SIG-M5 (cell line): ENCODE measurements at places on chromosomes 4 and X.

DNA sequence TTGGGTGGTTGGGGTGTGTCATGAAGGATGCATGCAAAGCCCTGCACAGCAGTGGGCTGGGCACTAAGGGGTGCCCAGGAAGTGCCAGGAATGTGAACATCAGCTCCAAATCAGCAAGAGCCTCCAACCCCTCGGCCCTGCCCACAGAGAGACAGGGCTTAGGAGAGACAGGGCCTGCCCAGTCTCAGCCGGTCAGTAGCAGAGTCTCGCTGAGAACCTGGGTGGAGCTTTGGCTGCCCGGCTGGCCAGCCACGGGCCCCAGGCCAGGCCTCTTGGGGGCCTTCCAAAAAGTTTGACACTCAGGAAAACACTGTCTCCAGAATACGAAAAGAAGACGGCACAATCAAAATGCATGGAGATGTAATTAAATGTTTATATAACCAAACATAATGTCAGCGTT is 4.3 kb upstream of the MXD4 start:
- DNase-seq, result no peak

DNA sequence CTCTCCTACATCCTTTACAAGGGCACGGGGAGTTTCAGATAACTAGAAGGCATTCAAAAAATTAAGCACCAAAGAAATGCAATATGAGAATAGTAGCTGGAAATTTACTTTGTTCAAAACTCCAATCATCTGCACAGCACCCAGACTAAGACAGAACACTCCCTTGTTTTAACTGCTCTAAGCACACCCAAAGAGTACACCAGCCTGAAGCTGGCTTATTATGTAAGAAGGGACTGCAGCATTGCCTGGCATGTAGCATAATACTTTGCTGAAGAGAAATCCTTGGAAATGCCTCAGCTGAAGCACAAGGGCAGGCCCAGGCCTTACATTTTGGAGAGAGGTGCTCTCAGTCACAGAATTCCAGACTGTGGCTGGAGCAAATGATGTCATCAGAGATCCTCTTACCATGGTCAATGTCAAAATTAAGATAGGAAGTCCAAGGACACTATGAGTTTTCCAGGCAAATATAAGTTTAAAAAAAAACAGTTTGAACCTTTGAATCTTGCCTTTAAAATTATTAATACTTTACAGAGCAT is 14.8 kb downstream of the ARHGEF6 start:
- DNase-seq, result no peak

DNA sequence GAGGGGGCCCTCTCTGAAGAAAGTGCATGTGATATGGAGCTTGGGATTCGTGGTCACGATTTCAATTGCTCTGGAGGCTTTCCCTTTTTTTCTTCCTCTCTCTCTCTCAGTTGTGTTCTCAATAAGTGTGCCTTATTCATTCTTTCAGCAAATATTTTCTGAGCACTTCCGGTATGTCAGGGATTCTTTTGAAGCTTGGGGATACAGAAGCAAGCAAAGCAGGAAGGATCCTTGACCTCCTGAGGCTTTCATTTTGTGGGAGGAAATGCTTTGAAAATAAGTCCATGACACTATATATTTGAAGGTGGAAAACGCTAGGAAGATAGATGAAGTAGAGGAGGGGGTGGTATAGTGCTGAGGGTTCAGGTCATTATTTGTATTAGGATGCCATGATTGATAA is 12.6 kb upstream of the GABRE start:
- DNase-seq, result no peak

- no peak for DNase-seq
Measured at GRCh38 chr4:54050214-54050904, 14.0 kb downstream of the CHIC2 start.

DNA sequence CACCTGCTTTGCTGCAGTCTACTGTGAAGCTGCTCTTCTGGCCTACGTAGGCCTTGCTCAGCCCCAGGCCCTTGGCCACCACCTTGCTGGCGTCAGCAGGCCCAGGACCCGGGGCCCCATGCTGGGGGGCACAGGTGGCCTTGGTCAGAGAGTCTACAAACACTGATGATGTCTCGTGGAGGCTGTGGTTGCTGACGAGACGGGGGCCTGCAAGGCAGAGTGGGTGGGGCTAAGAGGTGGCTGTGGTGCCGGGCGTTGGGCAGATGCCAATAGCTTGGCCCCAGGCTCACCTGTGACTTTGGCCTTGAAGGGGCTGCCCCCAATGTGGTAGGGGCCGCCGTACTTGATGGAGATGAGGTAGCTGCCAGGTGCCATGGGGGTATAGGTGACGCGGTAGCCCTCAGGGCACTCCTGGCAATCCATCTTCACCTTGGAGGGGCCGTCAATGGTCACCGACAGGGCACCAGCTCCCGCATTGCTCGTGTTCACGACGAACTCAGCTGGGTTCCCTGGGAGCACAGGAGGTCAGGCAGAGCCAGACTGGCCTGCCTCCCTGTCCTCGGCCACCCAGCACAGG is 25.0 kb downstream of the FLNA start:
- no peak for DNase-seq

DNA sequence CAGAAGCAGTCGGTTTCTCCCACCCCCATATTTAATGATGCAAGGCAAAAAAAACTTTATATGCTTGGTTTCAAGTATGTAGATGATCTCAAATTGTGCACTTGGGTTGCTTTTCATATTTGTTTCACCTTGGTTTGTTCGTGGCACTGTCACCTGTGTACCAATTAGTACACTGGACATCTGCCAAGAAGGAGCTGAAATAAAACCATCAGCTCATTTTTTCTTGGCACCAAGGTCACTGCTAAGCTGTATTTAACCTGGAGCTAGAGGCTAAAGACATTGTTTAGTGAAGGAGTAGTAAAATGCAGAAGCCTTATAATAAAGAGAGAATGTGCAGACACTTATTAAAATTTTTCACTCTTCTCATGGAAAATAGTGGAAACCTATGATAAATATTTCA is 430.8 kb downstream of the ARHGAP24 start:
- DNase-seq, result no peak

GRCh38 chrX:42025861-42026260 is 102.5 kb upstream of the CASK start:
- DNase-seq, result no peak

- no peak for DNase-seq
Measured at GRCh38 chrX:42739741-42740140, 38.2 kb downstream of the PPP1R2C start.

DNA sequence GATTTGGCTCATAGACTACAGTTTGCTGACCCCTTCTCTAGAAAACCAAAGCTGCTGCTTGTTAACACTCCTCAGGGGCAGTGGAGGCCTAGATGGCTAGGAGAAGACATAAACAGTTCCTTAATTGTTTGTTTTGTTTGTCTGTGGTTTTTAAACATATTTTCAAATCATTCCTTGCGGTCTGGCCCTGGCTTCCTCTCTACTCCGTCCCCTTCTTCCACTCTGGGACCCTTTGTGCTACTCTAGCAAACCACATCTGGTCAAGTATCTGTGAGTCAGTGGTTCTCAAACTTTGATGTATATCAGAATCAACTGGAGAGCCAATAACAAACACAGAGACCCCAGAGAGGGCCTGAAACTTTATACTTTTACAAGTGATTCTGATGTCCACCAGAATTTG is 36.1 kb downstream of the FRMPD4 start:
- no peak for DNase-seq

DNA sequence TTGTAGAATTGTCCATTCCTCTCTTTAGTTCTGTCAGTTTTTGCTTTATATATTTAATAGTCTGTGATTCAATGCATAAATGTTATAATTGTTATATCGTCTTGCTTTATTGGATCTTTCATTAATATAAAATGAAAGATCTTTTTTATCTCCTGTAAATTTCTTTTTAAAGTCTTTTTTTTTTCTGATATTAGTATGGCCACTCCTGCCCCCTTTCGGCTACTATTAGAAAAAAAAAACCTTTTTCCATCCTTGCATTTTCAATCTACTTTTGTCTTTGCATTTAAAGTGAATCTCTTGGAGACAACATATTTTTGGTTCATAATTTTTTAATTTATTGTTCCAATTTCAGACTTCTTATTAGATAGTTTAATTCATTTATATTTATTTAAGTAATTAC is 677.4 kb upstream of the NDST4 start:
- no peak for DNase-seq

DNA sequence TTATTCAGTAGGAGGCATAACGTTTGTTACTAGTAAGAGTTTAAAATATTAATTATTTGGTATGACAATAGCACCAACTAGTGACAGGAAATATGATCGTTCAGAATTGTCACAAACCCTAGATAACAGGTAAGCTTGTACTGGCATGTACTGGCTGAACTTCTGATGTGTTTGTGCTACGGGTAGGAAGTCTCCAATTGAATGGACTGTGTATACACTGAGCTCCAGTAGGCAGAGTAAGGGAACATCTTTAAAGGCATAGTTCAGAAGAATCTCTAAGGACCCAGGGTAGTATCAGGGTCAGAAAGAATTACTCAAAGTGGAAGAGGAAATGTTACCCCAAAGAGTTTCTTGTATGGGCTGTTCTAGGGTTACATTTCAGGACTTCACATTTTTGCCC is 230.4 kb downstream of the EDA2R start:
- DNase-seq, result no peak

GRCh38 chr4:154415313-154415712 is 76.3 kb downstream of the DCHS2 start:
- DNase-seq, result no peak

DNA sequence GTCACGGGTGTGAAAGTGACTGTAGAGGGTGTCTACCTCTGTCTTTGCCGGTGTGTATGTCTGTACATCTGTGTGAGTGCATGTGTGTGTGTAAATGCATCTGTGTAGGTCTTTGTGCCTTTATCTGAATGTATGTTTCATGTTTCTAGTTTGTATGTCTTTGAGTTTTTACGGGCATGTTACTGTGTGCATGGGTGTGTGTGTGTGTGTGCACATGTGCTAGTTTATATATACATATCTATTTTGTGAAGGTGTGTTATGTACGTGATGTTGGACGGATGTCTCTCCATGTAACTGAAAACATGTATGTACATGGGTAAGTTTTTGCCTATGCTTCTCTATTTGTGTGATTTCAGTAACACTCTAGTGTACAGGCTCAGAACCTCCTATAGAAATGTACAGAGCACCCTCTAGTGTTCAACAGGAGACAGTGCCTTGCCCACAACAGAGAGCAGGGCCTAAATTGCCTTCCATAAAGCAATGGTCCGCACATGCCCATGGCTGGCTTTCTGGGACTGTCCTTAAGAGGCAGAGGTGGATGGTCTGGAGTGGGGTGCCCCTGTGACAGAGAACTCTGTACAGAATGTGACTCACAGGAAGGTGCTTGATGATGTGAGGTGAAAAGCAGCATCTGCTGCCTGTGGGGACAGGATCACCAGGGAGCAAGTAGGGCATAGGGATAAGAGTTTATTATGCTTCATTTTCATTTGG is 343.5 kb downstream of the RAPGEF2 start:
- DNase-seq, result peak; percentile 9

DNA sequence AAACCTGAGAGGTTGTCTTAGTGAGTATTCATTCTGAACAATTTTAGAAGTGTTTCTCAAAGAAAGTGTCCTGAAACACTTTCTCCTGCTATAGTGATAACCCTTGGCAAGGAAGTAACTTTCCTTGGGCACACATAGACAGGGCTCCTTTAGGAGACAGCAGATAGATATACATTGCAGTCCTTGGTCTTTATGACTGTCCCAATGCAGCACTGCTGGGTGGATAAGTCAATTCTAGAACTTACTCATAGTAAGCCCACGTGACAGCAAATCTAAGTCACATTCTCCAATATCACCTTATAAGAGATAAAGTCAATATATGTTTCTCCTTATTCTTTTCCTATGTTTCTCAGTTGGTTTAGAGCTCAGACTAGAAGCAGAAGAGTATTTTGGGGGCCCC is 46.7 kb downstream of the GPRASP3 start:
- no peak for DNase-seq

GRCh38 chr4:102247041-102247440 is 98.2 kb downstream of the SLC39A8 start:
- DNase-seq, result no peak

DNA sequence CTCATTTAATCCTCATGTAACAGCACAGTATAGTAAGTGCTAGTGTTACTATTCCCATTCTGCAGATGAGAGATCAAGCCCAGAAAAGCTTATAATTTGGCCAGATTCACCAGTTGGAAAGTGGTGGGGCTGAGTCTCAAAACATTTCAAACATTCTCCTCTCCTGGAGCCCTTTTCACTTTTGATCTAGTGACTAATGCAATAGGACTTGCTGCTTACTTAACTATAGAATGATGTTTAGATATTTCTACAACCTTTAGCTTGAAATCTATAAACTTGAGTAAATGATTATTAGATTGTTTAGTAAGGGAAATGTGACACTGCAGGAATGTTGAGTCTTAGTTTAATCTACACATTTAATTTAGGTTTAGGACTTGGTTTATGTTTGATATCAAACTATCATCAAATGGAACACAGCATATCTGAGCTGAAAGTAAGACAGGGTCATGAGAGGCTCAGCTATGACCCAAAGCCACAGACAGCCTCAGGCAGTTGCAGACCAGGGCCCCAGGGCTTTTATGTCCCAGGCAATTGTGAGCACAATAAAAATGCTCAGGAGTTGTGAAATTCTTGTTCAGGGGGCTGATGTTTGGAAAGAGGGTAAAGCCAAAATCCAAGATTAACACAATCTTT is 199.5 kb upstream of the HS3ST1 start:
- no peak for DNase-seq

DNA sequence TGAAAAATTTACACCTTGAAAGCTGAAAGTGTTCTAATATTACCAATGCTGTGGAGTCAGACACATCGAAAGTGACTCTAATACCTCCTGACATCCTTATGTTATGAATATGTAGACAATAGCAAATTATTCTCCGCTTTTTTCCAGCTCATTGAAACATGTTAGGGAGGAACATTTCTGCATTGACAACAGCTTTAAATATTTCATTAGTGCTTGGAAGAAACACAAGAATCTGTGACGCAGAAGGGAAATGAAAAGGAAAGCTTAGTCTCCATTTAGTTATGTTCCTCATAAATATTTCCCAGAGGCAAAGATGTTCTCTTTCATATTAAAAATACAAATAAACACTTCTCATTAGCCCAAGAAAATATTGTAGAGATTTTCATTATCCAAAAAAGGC is 55.8 kb upstream of the CD99 start:
- no peak for DNase-seq

- DNase-seq, result no peak
Measured at GRCh38 chrX:39451046-39451445, 646.7 kb downstream of the BCOR start.

- no peak for DNase-seq
Measured at GRCh38 chr4:156981262-156981769, 9.7 kb upstream of the PDGFC start.

DNA sequence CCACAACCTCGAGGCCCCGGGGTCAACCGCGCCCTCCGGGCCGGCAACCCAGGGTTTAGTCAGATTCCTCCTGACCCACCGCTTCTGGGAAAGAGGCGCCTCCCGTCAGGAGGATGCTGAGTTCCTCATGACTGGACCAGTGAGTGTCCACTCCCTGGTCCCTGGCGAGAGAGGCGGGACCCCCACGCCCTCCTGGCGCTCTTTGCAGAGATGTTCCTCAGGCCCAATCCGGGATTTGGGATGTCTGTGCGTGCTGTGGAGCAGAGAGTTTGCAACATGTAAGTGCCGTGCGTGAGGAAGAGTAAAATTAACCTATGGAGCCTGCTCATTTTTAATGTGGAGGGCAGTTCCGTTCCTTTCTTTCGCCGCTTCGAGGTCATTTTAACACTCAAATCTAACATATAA is 824 bp upstream of the UGDH start:
- DNase-seq, result no peak

- no peak for DNase-seq
Measured at GRCh38 chr4:79425586-79425985, 17.6 kb upstream of the GK2 start.

GRCh38 chrX:118502161-118502789 is 6.7 kb downstream of the DOCK11 start:
- peak; percentile 36 for DNase-seq

GRCh38 chr4:176443117-176443516 is 123.4 kb downstream of the SPCS3 start:
- no peak for DNase-seq
